Suprapubic skin (tissue), 4 donors: ENCODE measurements at places on chromosomes 2 and 18.

- no peaks in the 10 kb centered on the region for H3K36me3 ChIP-seq
- no peak for DNase-seq
- no peak overlapping the region for H3K27ac ChIP-seq
- peaks cover 4% of the 10 kb centered on the region for H3K4me1 ChIP-seq
- peaks cover 49% of the 10 kb centered on the region for H3K27me3 ChIP-seq
- no peak overlapping the region for H3K4me3 ChIP-seq
These were observed 22.7 kb upstream of the PDIA6 start for GRCh38 chr2:10835052-10835970.

- DNase-seq: no peak
- H3K4me1 ChIP-seq: peaks cover 11% of the 10 kb centered on the region
- H3K27me3 ChIP-seq: no peaks in the 10 kb centered on the region
- no peak overlapping the region for H3K4me3 ChIP-seq
- H3K27ac ChIP-seq: no peak overlapping the region
These were observed 128.5 kb downstream of the QPCT start for GRCh38 chr2:37472959-37473358.

GRCh38 chr2:101776172-101777043 lies 78.9 kb downstream of the MAP4K4 start:
- H3K4me1 ChIP-seq: peaks cover 22% of the 10 kb centered on the region

GRCh38 chr2:168188002-168188401 lies 59.4 kb downstream of the STK39 start:
- no peak overlapping the region for H3K27ac ChIP-seq
- no peaks in the 10 kb centered on the region for H3K36me3 ChIP-seq
- peaks cover 29% of the 10 kb centered on the region for H3K4me1 ChIP-seq
- H3K27me3 ChIP-seq: no peaks in the 10 kb centered on the region
- no peak overlapping the region for H3K4me3 ChIP-seq

- no peak for DNase-seq
- H3K4me1 ChIP-seq: peaks cover 14% of the 10 kb centered on the region
- H3K36me3 ChIP-seq: peaks cover 76% of the 10 kb centered on the region
- H3K27ac ChIP-seq: no peak overlapping the region
- no peak overlapping the region for H3K4me3 ChIP-seq
These were observed 261.4 kb downstream of the TWIST2 start for GRCh38 chr2:239109041-239109927.

- H3K36me3 ChIP-seq: no peaks in the 10 kb centered on the region
- no peak overlapping the region for H3K4me3 ChIP-seq
- no peak overlapping the region for H3K27ac ChIP-seq
- no peak for DNase-seq
- peaks cover 78% of the 10 kb centered on the region for H3K4me1 ChIP-seq
- H3K27me3 ChIP-seq: no peaks in the 10 kb centered on the region
These were observed 66.5 kb downstream of the CLHC1 start for GRCh38 chr2:55165626-55166025.

DNA sequence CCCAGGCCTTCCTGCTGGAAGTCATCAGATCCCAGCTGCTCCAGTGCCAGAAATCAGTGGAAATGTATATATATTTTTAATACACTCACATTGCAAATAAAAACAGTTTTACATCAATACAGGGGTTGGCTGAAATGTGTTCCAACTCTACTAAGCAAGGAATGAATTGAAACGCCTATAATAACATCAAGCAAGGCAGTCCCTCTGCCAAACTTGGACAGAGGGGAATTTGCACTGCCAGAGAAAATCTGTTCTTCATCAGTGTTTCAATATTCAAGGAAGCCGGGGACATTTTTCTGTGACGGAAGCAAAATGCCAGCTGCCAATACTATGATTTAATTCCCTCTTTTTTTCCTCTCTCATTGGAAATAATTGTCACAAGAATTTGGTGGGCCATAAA lies 335.3 kb downstream of the TNS1 start:
- H3K4me1 ChIP-seq: peaks cover 34% of the 10 kb centered on the region
- H3K4me3 ChIP-seq: no peak overlapping the region
- H3K36me3 ChIP-seq: no peaks in the 10 kb centered on the region
- H3K27ac ChIP-seq: peak overlapping the region; percentile 49
- no peak for DNase-seq
- no peaks in the 10 kb centered on the region for H3K27me3 ChIP-seq

GRCh38 chr18:33052886-33053285 lies 280.1 kb upstream of the KLHL14 start:
- no peaks in the 10 kb centered on the region for H3K4me1 ChIP-seq
- H3K27ac ChIP-seq: no peak overlapping the region
- no peak for DNase-seq
- H3K36me3 ChIP-seq: no peaks in the 10 kb centered on the region

DNA sequence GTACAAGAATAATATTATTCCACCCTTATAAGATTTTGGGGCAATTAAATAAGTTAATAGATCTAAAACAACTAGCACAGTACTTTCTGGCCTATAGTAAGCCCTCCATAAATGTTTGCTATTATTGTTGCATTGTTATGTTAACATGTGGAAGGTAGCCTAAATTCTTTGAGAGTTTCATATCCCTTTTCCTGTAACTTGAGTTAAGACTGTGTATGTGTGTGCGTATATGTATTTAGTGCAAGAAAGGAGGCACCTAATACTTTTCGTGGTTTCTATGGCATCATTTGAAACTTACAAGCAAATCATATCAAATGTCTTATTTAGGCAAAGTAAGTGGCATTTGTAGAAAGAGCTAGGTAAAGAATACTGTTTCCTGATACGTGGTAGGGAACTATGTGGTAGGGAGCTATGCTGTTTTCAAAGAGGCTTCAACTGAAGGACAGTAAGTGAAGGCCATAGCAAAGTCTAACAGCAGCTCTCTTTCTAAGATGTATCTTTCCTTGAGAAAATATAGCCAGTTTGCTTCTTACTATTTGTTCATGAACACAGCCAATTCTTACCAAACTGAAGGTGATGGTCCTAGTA lies 36.8 kb upstream of the C2orf74 start:
- no peak for DNase-seq
- no peak overlapping the region for H3K4me3 ChIP-seq
- H3K27me3 ChIP-seq: no peaks in the 10 kb centered on the region
- no peaks in the 10 kb centered on the region for H3K4me1 ChIP-seq
- H3K36me3 ChIP-seq: peaks cover 3% of the 10 kb centered on the region

GRCh38 chr2:119316066-119316465 lies 50.6 kb downstream of the C2orf76 start:
- H3K27me3 ChIP-seq: no peaks in the 10 kb centered on the region
- H3K27ac ChIP-seq: peak overlapping the region; percentile 49
- no peak for DNase-seq
- peaks cover 30% of the 10 kb centered on the region for H3K4me1 ChIP-seq
- no peak overlapping the region for H3K4me3 ChIP-seq

DNA sequence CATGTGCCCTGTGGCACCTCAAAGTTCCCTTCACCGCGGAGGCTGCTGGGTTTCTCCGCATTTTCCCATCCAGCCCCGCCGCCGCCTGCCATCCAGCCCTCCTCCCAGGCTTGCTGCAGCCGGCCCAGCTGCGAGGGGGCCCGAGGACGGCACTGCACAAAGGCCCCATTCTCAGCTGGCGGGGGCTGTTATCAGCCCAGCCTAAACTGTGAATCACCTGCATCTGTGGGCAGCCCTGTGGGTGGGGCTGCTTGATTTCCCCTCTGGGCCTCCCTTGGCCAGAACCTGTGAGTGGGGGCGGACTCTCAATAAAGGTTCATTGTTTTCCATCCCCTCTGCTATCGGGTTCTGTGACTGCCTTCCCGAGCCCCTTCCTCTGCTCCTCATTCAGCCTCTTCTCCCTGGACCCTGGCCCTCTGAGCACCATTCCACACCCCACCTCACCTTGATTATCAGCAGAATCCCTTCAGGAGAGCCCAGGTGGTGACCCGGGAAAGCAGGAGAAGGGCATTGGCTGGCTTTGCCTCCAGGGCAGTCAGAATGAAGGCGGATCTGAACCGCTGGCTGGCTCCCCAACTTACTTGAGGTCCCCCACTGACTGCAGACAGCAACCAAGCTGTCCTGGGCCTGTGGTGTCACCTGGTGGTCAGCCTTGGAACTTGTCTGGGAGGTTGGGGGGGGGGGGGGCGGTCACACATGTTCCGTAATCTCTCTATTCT lies 204.5 kb downstream of the ZFP36L2 start:
- no peak overlapping the region for H3K4me3 ChIP-seq
- H3K4me1 ChIP-seq: peaks cover 30% of the 10 kb centered on the region
- no peaks in the 10 kb centered on the region for H3K36me3 ChIP-seq
- DNase-seq: no peak
- H3K27ac ChIP-seq: no peak overlapping the region
- H3K27me3 ChIP-seq: no peaks in the 10 kb centered on the region

GRCh38 chr2:69639266-69639665 lies 4.3 kb downstream of the AAK1 start:
- H3K4me3 ChIP-seq: no peak overlapping the region
- H3K4me1 ChIP-seq: peaks cover 40% of the 10 kb centered on the region
- no peak for DNase-seq
- H3K36me3 ChIP-seq: no peaks in the 10 kb centered on the region
- no peak overlapping the region for H3K27ac ChIP-seq

- H3K27me3 ChIP-seq: no peaks in the 10 kb centered on the region
- DNase-seq: no peak
- peak overlapping the region; percentile 71 for H3K4me3 ChIP-seq
- H3K36me3 ChIP-seq: no peaks in the 10 kb centered on the region
These were observed 103.5 kb downstream of the SPTBN1 start for GRCh38 chr2:54559593-54560145.

DNA sequence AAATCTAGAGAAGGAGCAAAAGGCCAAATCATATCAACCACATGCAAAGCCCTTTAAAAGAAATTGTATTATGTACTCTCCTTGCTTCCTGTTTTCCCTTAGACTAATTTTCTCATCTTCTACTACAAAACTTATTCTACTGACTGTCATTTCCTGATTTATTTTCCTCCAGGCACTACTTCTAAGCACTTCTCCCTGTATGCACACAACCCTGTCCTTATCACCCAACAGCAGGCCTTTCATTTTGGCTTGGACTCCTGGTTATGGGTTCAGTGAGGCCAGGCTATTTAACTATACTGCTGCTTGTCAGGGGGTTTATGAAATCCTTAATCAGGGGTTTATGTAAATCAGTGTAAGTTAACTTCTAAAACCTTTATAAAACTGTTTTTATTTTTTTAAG lies 205.1 kb upstream of the FAM98A start:
- DNase-seq: no peak
- no peaks in the 10 kb centered on the region for H3K36me3 ChIP-seq
- H3K27ac ChIP-seq: no peak overlapping the region
- no peaks in the 10 kb centered on the region for H3K27me3 ChIP-seq
- H3K4me3 ChIP-seq: no peak overlapping the region

- H3K27ac ChIP-seq: no peak overlapping the region
- peaks cover 9% of the 10 kb centered on the region for H3K4me1 ChIP-seq
- DNase-seq: no peak
- H3K27me3 ChIP-seq: no peaks in the 10 kb centered on the region
These were observed 149.7 kb downstream of the NCK2 start for GRCh38 chr2:105894327-105894944.

- H3K27ac ChIP-seq: no peak overlapping the region
- H3K4me1 ChIP-seq: no peaks in the 10 kb centered on the region
- no peak overlapping the region for H3K4me3 ChIP-seq
These were observed 217.6 kb downstream of the CDH7 start for GRCh38 chr18:65968239-65969004.

GRCh38 chr2:205543262-205543843 lies 138.9 kb upstream of the NRP2 start:
- H3K36me3 ChIP-seq: no peaks in the 10 kb centered on the region
- no peak overlapping the region for H3K27ac ChIP-seq
- no peak for DNase-seq
- H3K27me3 ChIP-seq: no peaks in the 10 kb centered on the region

- DNase-seq: no peak
- no peaks in the 10 kb centered on the region for H3K27me3 ChIP-seq
- no peak overlapping the region for H3K27ac ChIP-seq
- H3K4me1 ChIP-seq: peaks cover 51% of the 10 kb centered on the region
- H3K36me3 ChIP-seq: no peaks in the 10 kb centered on the region
- H3K4me3 ChIP-seq: no peak overlapping the region
These were observed 31.3 kb downstream of the NCK2 start for GRCh38 chr2:105775809-105776559.

- no peaks in the 10 kb centered on the region for H3K4me1 ChIP-seq
- no peak overlapping the region for H3K4me3 ChIP-seq
- no peaks in the 10 kb centered on the region for H3K27me3 ChIP-seq
- DNase-seq: no peak
- H3K36me3 ChIP-seq: no peaks in the 10 kb centered on the region
These were observed 541.2 kb downstream of the NUP35 start for GRCh38 chr2:183665425-183665824.

- no peak overlapping the region for H3K4me3 ChIP-seq
- H3K4me1 ChIP-seq: peaks cover 42% of the 10 kb centered on the region
- no peaks in the 10 kb centered on the region for H3K27me3 ChIP-seq
- peaks cover 39% of the 10 kb centered on the region for H3K36me3 ChIP-seq
- no peak overlapping the region for H3K27ac ChIP-seq
These were observed 65.4 kb upstream of the MCFD2 start for GRCh38 chr2:46980786-46981573.

DNA sequence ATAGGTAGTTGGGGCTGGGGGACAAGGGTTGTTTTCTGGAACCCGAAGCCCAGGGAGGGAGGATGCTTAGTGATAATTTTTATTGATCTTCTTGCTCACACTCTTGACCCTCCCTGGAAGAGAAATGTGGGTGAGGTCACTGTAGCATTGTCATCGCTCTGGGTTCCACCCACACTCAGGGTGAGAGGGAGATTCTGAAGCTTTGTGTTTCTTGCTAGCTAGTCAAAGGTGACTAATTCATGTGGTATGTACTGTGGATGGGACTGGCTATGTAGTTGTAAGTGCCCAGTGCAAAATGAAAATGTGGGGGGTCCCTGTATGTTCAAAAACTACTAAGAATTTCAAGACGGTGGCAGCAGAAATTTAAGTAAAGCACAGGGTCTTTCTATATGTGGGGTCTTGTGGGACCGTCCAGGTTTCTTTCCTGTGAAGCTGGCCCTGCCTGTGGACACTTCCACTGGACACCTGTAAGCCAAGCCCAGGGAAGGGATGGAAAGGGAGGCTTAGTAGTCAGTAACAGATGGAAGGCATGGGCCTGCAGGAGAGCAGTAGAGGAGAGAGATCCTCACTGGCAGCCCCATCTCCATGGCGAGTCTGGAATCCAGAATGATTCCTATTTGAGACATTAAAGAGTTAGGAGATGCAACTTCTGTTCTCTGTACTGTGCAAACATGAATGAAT lies 35.0 kb downstream of the TSN start:
- DNase-seq: no peak
- no peak overlapping the region for H3K4me3 ChIP-seq
- no peak overlapping the region for H3K27ac ChIP-seq
- no peaks in the 10 kb centered on the region for H3K36me3 ChIP-seq
- H3K27me3 ChIP-seq: peaks cover 15% of the 10 kb centered on the region

DNA sequence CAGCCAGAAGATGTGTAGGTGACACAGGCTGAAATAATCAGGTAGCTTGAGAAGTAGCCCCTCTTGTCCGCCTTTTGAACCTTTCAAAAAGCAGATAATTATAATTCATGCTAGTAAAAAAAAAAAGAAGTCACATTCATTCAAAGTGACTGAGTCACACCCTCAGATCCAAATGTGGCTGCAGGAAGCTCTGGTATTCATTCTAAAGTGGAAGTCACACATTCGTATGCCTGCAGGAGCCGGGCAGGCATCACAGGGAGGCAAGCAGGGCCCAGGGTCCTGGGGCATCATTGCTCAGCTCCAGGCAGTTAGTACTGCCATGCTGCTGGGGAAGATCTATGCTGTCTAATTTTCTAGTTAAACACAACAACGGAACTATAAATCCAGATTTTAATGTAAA lies 21.7 kb upstream of the RAB11FIP5 start:
- DNase-seq: no peak
- H3K27me3 ChIP-seq: no peaks in the 10 kb centered on the region
- no peaks in the 10 kb centered on the region for H3K36me3 ChIP-seq
- H3K27ac ChIP-seq: no peak overlapping the region
- no peak overlapping the region for H3K4me3 ChIP-seq
- no peaks in the 10 kb centered on the region for H3K4me1 ChIP-seq

- no peak for DNase-seq
- no peaks in the 10 kb centered on the region for H3K36me3 ChIP-seq
- peak overlapping the region; percentile 3 for H3K27ac ChIP-seq
- H3K27me3 ChIP-seq: no peaks in the 10 kb centered on the region
- H3K4me3 ChIP-seq: no peak overlapping the region
These were observed 62.1 kb downstream of the C18orf63 start for GRCh38 chr18:74377776-74378175.
